Posterior vena cava (tissue), 2 donors: ENCODE measurements at places on chromosomes 5 and 9. TPM values are rescaled to one million over a fixed set of nuclear protein-coding genes. Genes with fewer than 3 reads are reported as not detected.

- DNase-seq = peak; percentile 74
Observed at GRCh38 chr5:54990841-54991258, 5.5 kb upstream of the ESM1 start.

DNA sequence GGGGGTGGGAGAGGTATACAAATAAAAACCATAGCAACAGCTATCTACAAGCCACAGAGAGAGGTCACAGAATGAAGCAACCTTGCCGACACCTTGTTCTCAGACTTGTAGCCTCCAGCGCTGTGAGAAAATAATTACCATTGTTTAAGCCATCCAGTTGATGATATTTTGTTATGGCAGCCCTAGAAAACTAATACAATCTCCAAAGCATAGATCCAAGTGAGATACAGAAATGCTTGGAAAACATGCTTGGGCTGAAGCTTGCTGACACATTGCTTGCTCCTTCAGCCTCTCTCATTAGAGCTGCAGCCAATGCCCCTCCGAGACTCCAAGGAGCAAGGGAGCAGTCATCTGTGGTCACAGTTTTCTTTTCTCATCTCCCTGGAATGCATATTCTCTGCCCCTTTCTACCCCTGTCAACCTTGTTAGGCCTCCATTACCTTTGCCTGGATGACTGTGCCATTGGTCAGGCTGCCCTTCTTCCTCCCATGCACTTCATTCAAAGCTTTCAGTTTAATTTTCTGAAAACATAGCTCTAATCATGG is 401.4 kb upstream of the KLF4 start:
- no peak for DNase-seq

DNA sequence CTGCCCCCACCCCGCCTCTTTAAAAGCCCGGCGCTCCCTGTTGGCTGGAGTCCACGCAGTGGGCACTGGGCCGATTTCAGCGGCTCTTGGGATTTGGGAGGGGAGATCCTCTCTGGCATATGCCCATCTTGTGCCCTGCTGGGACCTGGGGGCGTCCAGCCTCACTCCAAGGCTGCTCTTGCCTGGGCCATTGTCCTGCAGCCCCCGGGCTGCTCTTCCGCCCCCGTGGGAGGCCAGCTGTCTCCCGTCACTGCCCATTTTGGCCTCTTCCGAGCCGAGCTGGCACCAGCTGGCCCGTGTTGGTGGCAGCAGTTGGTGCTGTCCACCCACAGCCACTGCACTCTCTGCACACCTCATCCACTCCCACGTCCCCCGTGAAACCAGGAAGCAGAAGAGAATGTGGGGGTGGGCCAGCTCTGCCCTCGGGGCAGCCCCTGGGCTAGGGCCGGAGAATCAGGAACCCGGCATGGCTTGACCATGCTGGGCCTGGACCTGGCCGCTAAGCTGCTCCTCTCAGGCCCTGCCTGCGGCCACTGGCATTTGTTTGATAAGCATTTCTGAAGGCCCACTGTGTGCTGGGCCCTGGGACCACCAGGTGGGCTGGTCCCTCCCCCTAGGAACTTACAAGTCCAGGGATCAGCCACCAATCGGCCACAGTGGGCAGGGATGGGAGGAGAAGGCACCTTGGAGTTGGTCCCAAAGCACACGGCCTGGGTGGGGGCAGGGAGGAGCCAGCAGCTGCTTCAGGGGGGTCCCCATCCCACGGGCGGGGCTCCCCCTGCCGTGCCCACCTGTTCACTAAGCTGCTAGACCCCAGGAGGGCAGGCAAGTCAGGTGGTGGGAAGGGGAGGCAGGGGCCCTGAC is 2.2 kb downstream of the C8G start:
- no peak for DNase-seq

DNA sequence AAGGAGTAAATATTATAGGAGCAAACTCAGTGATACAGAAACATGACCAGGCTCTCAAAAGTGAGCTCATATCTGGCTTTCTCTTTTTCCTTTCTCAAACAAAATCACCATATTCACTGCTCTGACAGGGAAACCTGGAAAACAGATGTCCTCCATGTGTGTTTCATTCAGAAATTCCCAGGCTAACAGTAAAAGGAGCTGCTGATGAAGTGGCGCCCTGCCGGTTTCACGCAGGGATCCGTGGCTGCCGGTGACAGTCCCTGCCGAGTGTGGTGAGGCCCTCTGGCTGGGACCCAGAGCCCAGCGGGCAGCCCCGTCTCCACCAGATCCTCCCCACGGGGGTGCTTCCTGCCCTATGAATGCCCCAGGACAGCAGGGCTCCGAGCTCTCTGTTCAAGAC is 208.1 kb downstream of the GNA14 start:
- no peak for DNase-seq

F12 gene
- total RNA-seq = 0.38 TPM

DNA sequence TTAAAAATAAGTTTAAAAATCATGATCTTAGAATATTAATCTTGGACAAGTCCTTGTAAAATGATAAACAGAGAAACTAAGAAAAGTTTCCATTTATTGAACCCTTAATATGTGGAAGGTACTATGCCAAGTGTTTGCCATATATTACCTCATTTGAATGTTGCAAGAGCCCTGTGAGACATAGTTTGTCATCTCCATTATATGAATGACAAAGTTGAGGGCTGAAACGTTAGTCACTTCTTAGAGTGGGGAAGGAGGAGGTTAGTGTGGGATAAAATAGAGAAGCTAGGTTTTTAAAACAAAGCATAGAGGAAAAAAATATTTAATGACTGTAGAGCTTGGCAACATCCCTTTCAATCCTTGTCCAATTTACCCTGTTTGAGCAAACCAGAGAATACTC is 2.0 kb downstream of the TNC start:
- DNase-seq = no peak

GRCh38 chr9:89534515-89535287 is 36.8 kb upstream of the SEMA4D start:
- no peak for DNase-seq

DNA sequence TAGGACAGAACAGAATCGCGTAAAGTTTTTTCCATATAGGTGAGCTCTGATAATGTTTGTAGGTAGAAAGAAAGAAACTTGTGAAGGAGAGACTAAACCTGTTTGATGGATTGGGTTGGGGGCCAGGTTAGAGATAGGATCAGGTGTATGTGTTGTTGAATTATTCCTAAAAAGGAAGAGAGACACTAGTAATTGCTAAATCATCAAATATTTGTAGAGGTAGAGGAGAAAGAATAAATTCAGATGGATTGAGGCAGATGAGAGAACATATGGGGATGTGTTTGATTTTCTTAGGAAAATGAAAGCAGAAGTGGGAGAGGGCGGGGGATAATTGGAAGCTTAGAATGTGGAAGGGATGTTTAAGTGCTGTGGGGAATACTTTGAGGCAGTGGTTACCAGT is 7.7 kb downstream of the ZCCHC7 start:
- no peak for DNase-seq

DNA sequence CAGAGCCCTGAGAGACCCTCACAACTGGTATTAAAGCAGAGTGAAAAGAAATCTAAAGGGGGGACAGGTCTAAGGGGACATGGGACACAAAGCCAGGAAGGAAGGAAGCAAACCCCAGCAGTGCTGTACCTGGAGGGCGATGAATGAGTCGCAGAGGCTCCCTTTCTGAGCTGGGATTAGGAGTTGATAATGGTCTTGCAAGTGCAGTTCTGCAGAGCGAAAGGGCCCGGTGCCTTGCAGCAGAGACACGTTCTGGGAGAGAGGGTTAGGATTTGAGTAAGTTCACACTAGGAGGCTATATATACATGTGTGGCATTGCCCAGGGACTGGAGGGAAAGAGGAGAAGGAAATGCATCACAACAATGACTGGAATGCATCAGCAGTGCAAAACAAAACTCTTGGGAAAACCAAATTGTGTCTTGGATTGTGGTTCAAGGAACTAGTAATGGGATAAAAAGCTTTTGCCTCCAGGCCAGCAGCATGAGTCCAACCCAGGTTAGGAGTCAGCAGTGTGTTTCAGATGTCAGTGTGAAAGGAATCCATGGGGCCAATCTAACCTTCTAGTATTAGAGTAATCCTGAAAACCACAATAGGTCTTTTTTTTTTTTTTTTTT is 38.8 kb upstream of the LIFR start:
- DNase-seq = no peak

- no peak for DNase-seq
Observed at GRCh38 chr9:109601181-109601580, 103.1 kb upstream of the PTPN3 start.

RAD1 gene
- total RNA-seq = 18.2 TPM

FGD3 gene
- 7.5 TPM for total RNA-seq
